ENCODE measurements at places on chromosomes 7 and 10.
A peak's percentile ranks its signal among the peaks of the same experiment; 100 is the strongest.

- no peak for DNase-seq
Measured at GRCh38 chr7:138238734-138239659, 162.7 kb downstream of the AKR1D1 start.

GRCh38 chr10:70679498-70679897 lies 7.2 kb downstream of the ADAMTS14 start:
- no peak for DNase-seq

DNA sequence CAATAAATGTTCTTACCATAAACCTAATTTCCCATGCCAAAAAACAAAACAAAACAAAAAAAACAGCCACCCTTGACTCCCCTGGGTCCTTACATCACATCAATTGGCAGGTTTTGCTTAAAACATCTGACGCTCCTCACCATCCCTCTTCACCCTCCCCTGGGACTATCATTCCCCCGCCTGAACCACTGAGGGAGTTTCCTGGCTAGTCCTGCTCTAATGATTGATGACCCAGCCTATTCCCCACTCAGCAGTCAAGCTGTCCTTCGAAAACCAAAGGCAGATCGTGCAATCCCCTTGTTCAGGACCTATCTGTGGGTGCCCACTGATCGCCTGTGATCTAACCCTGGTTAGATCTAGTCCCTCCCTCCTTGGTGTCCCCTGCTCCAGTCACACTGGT lies 11.2 kb upstream of the FRMPD2 start:
- peak; percentile 23 for DNase-seq

DNA sequence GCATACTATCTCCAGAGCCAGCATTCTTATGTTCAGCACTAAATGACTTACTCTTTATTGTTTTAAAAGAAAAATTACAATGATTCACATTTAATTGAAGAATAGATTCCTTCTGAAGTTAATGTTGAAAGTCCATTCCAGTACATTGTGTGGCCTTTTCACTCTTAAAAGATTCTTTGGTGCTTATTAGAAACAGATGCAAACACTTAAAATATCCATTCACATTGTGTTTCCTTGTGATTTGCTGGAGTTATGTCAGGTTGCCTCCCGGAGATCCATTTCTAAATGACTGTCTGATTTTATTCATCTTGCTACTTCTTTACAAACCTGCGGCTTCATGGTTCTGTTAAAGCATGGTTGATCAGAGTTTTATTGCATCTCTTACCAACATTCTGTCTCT lies 152.8 kb downstream of the FOXP2 start:
- no peak for DNase-seq

DNA sequence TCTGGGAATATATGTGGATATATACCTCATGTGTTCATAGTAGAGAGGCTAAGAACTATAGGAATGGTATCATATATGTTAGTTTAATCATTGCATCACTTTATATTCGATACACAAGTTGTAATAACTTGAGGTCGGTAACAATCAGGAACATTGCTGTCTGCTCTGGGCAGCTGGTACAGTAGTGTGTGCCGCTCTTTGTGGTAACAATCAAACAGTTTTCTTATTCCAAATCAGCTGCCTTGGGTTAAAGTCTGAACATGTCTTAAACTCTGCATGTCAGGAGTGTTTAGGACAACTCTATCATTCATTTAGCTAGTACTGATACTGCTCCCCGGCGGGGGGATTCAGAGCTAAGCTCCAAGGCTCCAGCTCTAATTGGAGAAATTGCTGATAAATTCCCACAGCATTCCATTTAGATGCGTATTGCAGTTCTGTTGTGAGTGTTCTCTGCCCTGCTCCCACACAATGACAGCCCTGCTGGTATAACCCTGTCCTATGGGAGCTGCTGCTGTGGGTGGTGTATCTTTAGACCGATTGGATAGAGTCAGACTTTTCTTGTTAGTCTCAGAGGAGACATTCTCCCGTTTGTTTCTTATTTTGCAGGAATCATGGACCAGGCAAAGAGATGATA lies 707.5 kb upstream of the FZD8 start:
- no peak for DNase-seq

GRCh38 chr10:31318382-31318853 lies 598 bp upstream of the ZEB1 start:
- DNase-seq: peak; percentile 87

DNA sequence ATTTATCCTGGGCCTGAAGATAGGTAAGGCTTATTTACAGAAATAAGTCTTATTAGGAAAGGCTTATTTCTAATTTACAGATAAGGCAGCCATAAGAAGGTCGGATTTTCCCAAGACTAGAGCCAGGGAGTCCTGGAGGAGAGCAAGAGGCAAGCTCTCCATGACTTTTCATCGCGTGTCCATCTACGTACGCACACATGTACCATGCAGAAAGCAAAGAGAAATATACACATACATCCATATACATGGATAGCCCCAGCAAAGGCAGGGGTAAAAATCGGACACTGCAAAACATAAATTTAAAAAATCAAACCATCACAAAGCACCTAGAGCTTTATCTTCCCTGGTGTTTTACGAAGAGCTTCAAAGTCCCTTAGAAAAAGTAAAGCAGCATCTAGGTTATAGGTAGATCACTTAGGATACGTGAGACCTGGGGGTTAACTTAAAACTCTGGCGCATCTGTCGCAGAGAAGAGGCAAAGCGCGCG lies 25.8 kb upstream of the ZRANB1 start:
- DNase-seq: no peak

DNA sequence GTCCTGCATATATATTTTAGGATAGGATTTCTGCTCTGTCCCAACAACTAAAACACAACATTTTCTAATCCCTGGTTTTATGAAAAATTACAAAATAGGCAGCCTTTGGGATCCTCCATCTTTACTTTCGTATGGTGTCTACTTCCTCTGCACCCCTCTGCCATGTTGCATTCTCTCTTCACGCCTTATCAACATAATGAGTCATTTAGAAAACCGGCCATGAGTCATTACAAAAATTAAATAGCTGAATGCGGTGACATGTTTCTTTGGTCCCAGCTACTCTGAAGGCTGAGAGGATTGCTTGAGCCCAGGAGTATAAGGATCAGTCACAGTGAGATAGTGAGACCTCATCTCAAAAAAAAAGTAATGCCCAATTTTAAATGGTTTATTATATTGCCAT lies 148.1 kb upstream of the CELF2 start:
- no peak for DNase-seq

- DNase-seq: no peak
Measured at GRCh38 chr7:33979807-33980355, 74.5 kb downstream of the BMPER start.

GRCh38 chr7:45890902-45891461 lies 2.7 kb downstream of the IGFBP1 start:
- DNase-seq: no peak

- DNase-seq: no peak
Measured at GRCh38 chr7:134031835-134032617, 95.1 kb upstream of the LRGUK start.
